ENCODE measurements at places on chromosomes 12 and 14. TPM values are rescaled to one million over a fixed set of nuclear protein-coding genes. Genes with fewer than 3 reads are reported as not detected.
A peak's percentile ranks its signal among the peaks of the same experiment; 100 is the strongest.

The IFNG gene
- not detected for total RNA-seq

DNA sequence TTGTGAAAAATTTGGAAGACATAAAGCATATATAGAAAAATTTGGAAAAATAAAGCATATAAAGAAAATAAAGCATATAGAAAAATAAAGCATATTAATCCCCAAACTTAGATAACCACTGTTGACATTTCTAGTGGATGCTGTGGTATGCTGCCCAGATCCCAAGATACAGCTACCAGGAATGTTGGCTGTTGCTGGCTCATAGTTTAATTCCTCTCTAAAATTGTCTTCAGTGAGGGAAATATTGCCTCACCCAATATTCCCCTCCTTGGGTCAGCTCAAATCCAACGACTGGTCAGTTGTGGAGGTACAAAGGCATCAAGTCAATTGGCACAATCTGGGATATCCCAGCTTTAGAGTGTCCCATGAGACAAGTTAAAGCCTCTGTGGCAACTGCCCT is 10.1 kb upstream of the KICS2 start:
- DNase-seq, result no peak

DNA sequence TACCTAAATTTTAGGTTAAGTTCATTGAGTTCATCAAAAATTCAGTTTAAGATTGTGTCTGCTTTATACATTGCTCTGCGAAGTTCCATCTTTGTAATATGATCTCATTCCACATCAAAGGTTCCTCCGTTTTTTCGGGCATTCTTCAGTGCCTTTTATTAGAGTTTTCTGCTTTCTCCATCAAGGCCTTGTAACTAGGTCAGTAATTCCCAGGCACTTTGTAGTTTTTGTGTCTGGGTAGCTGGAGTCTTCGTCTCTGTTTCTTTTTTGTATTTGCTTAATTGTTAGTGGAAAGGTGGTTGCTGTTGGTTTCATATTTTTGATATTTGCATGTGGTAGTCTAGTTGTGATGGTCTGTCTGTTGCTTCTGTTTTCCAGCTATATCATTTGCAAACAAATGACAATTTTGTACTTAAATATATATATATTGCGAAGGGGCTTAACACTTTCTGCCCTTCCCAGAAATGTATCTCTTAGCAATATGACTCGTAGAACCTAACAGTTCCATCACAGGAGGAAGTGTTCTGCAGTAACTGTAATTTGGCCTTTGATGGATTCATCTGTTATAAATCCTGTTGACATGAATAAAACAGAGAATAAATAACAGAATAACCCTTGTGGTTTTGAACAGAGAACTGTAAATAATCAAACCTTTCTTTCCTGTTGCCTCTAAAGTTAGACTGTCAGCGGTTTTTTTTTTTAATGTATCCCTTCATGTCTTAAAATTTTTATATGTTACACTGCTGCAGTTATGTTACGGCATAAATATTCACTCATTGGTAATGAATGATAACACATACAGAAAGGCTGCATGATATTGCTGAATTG is 88.4 kb upstream of the DYNC1H1 start:
- DNase-seq, result peak; percentile 9

- DNase-seq, result peak; percentile 15
These were observed 61.1 kb downstream of the NCOR2 start for GRCh38 chr12:124506145-124506831.

DNA sequence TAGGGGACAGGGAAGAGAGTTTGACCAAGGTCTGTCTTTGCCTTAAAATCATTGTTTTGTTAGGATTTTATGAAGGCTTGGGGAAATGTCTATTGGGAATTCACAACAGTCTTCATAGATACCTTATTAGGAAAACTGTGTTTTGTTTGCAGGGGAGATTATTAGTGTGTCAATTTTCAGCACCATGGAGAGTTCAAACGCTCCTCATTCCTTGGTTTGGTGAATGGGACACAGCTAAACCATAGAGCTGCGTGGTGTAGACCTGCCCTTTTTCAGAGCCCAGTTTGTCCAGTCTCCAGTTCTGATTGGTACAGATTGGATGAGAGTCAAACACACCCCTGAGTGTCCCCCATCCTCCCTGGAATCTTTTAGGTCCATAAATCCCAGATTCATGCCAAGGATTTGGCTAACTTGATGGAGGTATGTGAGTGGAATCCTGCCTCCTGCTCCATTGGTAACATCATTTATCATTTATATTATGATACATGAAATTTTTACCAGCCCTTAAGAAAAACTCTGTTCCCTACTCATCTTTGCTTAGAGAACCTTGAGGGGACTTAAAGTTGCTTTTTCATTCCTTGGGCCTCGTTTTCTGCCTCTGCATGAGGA is 12.0 kb downstream of the NGDN start:
- peak; percentile 22 for DNase-seq

GRCh38 chr14:62347562-62348011 is 585.4 kb downstream of the SNAPC1 start:
- DNase-seq, result no peak

- DNase-seq, result peak; percentile 66
These were observed 1519.3 kb upstream of the TMEM132C start for GRCh38 chr12:126747530-126748149.

DNA sequence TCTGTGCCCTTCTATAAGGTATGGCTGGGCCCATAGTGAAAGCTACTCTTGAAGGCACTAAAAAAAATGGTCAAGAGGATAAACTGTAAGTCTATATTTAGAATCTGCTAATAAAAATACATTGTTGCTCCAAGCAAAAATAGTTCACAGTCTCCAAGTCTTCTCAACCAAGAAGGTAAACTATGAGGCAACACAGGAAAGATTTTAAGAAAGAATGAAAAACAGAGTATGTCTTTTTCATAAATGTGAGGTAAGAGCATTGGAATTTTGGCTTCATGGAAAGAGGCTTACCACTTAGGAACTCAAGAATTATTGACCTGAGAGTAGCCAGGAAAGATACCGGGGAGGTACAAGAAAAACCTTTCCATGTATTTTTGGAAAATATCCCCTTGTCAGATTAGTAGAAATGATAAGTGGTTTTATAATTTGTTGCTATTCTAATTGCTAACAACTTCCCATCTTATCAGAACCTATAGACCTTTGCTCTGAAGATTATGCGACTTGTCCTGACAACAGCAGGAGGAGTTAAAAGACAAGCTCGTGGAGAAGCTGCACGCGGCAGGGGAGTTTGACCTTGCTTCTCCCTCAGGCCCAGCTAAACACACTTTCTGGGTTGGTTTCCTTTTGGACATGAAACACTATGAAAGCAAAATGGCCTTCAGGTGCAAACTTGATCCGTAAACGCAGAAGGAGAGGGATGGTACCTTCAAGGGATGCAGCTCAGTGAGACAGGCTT is 238.1 kb downstream of the FOXN3 start:
- DNase-seq, result peak; percentile 7

- no peak for DNase-seq
These were observed 1126.1 kb downstream of the TMEM121 start for GRCh38 chr14:106652494-106652893.

DNA sequence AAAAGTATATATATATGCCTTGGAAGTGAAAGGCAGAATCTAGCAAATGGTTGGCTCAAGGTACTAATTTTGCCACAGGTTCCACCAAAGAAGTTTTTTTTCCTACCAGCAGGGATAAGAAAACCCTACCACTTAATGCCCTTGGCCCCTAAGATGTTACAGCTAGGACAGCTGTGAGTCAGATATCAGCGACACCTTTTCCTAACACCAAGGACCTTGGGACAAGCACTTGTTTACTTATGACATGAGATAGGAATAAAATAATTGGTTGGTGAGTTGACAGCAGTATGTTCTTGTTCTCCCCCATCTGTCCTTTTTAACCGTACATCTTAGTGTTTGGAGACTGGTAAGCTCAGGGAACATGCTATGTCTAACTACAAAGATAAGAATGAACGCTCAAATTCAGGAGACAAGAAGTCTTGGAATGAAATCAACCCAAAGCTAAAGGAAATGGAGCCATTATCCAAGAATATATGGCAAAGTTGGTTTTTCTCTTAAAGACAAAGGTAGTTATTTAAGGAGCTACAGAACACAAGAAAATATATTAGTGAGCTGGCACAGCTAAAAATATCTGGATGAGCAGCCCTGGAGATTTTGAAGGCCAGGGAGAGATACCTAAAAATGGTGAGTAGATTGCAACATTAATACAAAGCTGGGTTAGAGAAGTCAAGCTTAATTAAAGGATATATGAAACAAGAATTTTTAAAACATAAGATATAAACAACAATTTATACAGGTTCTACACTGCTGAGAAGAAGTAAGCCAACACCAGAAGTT is 126.8 kb downstream of the TMTC1 start:
- no peak for DNase-seq

GRCh38 chr14:105711841-105712460 is 185.6 kb downstream of the TMEM121 start:
- no peak for DNase-seq

GRCh38 chr12:62732861-62733427 is 202.0 kb downstream of the PPM1H start:
- DNase-seq, result peak; percentile 71
